CD4-positive, alpha-beta T cell (primary cell): ENCODE measurements at places on chromosomes 2 and 18. TPM values are rescaled to one million over a fixed set of nuclear protein-coding genes. Genes with fewer than 3 reads are reported as not detected.

PID1 gene
- total RNA-seq, result 0.53 TPM

- no peaks in the 10 kb centered on the region for H3K4me1 ChIP-seq
- H3K27ac ChIP-seq, result no peak overlapping the region
- DNase-seq, result no peak
- no peak overlapping the region for H3K4me3 ChIP-seq
- no peaks in the 10 kb centered on the region for H3K27me3 ChIP-seq
Measured at GRCh38 chr2:16487686-16488085, 177.9 kb downstream of the CYRIA start.

SPHKAP gene
- total RNA-seq, result not detected

DNA sequence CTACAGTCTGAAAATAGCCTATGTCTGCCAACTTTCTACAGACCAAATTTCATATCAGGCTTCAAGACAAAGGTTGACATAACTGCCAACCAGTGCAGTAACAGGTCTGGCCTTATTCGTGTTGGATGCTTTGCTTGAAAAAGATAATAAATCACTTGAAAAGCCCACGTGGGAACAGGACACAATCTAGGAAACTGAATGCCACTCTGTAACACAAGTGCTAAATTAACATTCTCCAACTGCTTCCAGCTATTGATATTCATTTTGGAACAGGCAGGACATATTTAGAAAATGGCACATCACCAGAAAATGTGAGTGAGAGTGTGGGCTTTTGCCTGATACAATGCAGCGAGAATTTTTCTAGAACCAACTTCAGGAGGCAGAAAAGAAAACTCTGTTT, 165.9 kb upstream of the CCDC150 start:
- H3K27ac ChIP-seq, result no peak overlapping the region
- H3K27me3 ChIP-seq, result peaks cover under 1% of the 10 kb centered on the region
- H3K4me3 ChIP-seq, result no peak overlapping the region
- no peaks in the 10 kb centered on the region for H3K4me1 ChIP-seq

- no peaks in the 10 kb centered on the region for H3K27me3 ChIP-seq
- no peaks in the 10 kb centered on the region for H3K36me3 ChIP-seq
- no peak overlapping the region for H3K4me3 ChIP-seq
- H3K4me1 ChIP-seq, result no peaks in the 10 kb centered on the region
- no peak overlapping the region for H3K27ac ChIP-seq
- DNase-seq, result no peak
Measured at GRCh38 chr2:188884046-188884445, 90.1 kb upstream of the COL3A1 start.

DNA sequence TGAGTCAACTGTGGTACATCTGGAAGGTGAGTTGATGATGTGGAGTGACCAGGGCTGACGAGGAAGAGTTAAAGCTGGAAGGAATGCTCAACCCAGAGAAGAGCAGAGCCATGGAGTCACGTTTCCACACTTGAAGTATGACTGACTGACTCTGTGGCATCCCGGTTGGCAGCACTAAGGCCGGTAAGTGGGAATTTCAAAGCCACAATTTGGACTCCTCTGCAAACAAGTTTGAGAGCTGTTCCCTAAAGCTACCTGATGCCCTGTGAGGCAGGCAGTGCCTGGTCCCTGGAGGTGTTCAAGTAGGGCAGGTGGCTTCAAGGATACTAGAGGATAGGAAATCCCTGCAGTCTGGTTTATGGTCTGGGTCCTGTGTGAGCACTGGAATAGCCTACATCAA, 69.3 kb upstream of the ITGB6 start:
- peak overlapping the region; percentile 14 for H3K27ac ChIP-seq
- peaks cover 26% of the 10 kb centered on the region for H3K4me1 ChIP-seq
- peaks cover 7% of the 10 kb centered on the region for H3K36me3 ChIP-seq
- no peaks in the 10 kb centered on the region for H3K27me3 ChIP-seq
- H3K4me3 ChIP-seq, result peak overlapping the region; percentile 62
